Ascending aorta (tissue), 2 donors: ENCODE measurements at places on chromosomes 13 and 19.

DNA sequence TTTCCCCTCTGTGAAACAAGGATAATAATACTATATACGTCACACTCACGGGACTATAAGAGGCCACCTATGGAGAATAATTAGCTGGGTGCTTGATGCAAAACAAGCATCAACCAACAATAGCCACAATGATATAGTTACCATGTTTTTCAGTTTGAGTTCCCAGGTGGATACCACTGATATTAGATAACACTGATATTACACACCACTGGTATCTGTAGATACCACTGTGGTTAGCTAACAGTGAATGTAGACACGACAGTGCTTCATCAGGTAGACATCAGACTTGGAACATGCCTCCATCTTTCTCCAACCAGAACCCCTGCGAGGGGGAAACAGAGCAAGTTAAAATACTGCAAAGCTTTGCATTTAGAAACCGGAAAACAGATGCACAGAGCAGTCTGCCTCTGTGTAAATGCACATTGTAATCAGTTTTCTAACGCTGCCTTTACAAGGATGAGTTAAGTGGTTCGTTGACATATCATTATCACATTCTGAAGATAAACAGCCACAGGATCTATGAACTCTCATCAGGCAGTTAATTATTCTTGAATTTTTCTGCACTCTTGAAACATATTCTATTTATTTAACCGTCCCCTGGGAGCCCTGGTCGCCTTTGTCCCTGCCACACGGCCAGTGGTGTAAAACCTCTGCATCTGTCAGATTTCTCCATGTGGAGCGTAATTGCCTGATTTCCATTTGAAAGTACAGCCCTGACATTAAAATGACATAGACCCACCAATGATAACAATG lies 80.7 kb downstream of the RNASEH2B start:
- DNase-seq = no peak

- no peak for DNase-seq
These were observed 182.0 kb downstream of the DNAJC15 start for GRCh38 chr13:43205416-43205815.

DNA sequence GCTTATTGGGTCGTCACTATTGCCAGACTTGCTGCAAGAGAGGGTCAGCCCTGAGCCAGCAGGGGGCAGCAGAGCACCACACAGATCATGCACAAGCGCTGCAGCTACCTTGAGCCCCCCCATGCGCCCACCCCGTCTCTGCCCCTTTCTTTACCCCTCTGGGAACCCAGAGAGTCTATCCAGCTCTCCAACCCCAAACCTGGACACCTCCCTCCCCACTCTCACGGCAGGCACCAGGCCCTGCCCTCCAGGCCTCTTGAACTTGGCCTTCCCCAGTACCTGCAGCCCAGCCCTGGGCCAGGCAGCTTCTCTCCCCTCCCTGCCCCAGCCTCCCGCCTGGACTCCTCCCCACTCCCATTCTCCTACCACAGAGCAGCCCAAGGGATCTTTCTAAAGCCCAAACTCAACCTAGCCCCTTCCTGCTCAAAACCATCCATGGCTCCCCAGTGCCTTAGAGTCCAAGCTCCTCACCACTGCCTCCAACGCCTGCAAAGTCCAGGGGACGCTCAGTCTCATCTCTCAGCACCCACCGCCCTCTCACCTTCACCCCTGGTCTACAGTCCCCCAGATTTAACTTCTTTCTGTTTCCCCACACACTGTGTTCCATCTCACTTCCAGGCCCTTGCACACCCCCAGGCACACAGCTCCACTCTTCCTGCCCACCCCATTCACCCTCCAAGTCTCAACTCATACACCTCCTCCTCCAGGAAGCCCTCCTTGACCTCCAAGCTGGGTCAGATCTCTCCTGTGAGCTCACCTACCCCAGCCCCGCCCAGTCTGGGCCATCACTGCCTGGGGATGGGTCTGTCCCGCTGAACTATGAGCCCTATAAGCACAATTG lies 9.4 kb upstream of the CEACAM16 start:
- peak; percentile 80 for DNase-seq

- DNase-seq = no peak
These were observed 3.9 kb upstream of the SYCE2 start for GRCh38 chr19:12922959-12923358.

DNA sequence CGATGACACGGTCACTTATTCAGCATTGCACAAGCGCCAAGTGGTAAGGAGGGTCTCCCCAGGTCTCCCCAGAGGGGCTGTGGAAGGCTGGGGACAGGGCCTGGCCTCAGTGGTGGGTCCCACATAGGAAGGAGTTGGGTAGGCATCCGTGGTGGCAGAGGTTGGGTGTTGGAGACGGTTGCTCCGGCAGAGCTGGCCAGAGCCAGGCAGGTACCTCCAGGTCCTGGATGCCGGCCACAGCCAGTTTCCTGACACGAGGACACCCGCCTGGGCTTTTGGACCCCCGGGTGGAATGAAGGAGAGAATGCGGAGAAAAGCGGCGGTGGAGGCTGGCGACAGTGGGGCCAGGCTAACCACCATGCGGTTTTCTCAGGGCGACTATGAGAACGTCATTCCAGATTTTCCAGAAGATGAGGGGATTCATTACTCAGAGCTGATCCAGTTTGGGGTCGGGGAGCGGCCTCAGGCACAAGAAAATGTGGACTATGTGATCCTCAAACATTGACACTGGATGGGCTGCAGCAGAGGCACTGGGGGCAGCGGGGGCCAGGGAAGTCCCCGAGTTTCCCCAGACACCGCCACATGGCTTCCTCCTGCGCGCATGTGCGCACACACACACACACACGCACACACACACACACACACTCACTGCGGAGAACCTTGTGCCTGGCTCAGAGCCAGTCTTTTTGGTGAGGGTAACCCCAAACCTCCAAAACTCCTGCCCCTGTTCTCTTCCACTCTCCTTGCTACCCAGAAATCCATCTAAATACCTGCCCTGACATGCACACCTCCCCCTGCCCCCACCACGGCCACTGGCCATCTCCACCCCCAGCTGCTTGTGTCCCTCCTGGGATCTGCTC lies 1.3 kb upstream of the FFAR1 start:
- DNase-seq = peak; percentile 61

DNA sequence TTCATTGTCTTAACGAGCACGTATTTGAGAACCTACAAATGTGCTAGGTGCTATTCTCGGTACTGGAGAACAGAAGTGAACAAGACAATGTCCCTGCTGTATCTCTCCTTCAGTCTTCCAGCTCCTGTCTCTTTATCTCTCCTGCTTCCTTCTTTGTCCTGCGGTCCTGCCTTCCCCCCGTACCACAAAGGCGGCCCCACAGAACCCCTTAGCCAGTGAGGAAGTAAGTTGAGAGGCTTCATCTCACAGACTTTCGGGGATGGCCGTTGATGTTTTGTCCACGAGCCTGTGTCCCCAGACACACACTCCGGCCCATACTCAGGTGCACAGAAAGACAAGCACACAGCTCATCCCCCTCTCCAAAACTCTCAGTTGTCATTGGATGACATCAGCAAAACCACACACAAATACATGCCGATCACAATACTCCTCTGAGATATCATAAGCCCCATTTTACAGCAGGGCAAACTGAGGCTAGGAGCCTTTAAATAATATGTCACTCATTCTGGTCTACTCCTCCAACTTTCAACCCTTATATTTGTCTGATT lies 507 bp upstream of the SWSAP1 start:
- no peak for DNase-seq

- no peak for DNase-seq
These were observed 3.8 kb upstream of the WDR18 start for GRCh38 chr19:980133-980998.

DNA sequence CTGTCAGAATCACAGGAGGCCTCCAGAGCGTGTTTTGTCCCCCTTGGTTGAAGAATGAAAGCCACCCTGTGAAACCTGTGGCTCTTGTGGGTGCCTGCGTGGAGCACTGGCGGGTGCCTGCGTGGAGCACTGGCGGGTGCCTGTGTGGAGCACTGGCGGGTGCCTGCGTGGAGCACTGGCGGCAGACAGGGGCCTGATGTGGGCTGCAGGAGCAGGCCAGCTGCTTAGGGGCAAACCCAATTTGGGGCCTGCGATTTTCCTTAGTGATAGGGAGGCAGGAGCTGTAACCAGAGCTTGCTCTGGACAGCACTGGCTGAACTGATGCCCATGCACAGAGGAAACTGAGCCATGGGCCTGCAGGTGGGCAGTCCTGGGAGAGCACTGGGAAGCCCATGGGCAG lies 24.3 kb downstream of the ARHGEF7 start:
- DNase-seq = no peak

GRCh38 chr19:50663482-50663790 lies 14.2 kb downstream of the C19orf81 start:
- no peak for DNase-seq

DNA sequence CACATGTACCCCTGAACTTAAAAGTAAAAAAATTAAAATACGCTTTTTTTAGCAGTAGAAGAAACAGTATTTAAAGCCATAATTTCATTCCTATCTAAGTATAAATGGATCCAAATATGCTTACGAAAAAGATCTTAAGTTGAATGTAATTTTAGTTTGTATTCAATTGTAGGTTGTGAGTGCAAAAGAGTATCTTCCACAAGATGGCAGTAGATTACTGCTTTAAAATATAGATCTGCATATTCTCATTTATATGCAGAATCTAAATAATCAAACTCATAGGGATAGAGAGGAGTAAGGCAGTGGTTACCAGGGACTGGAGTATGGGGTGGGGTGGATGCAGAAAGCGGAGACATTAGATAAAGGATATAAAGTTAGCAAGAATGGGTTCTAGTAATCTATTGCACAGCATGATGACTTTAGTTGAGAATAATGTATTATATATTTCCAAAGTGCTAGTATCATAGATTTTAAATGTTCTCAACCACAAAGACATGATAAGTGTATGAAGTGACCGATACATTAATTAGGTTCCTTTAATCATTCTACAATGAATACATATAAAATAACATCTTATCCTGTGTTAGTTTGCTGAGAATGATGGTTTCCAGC lies 14.2 kb downstream of the OR7A17 start:
- DNase-seq = no peak

- no peak for DNase-seq
These were observed 319.3 kb downstream of the RFC3 start for GRCh38 chr13:34137200-34137599.

- no peak for DNase-seq
These were observed 21.2 kb downstream of the SULT2B1 start for GRCh38 chr19:48573163-48573505.

- no peak for DNase-seq
These were observed 485.1 kb downstream of the FOXO1 start for GRCh38 chr13:40181203-40181845.

DNA sequence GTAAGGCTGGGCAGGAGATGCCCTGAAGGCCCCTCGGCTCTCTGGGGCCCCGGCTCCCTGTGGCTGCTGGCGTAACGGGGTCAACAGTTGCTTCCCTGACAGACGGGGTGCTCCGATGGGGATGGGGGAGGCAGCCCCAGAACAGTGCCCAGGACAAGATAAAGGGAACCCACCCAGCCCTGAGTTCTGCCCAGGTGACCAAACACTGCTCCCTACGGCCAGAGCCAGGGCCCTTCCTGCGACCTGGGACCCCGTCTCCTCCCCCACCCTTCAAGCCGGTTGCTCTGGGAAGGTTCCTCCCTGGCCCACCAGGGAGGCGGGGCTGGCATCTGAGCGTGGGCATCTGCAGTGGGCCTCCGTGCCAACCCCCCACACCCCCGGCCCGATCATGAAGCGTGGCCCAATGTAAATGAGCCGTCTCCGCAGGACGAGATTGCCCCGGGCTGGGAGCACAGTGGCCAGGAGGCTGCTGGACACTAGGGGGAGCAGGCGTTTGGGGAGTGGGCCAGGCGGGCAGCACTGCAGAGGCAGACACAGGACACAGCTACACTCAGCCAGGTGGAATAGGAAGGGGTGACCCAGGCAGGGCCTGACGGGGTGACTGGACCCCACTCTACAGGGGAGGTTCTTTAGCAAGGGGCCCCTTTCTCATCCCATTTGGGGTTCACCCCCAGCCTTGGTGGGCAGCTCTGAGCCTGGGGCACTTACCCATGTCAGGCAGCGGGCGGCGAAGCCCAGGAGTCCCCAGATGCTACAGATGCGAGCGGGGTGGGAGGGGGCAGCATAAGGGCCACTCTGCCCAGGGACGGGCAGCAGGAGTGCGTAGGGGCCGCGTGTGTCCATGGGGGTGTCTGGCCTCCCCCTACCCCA lies 1.2 kb upstream of the NKPD1 start:
- no peak for DNase-seq

GRCh38 chr13:97189928-97190327 lies 32.2 kb upstream of the MBNL2 start:
- DNase-seq = no peak

DNA sequence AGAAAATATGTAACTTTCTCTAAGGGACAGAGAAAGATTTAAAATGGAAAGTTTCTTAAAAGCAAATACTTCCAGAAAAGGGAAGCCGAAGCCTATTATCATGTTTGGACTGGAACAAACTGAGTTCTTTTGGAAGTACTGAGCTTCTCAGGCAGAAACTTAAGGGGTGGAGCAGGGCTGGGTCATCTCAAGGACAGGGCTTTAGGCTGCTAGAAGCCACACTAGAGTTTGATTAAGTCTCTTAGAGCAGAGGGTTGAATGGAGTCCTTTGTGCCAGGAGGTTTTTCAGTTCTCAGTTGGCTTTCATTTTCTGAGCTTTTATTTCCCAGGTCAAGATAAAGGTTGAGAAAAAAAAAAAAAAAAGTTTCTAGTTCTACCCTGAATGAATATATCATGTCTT lies 432.7 kb downstream of the SLITRK5 start:
- DNase-seq = no peak

DNA sequence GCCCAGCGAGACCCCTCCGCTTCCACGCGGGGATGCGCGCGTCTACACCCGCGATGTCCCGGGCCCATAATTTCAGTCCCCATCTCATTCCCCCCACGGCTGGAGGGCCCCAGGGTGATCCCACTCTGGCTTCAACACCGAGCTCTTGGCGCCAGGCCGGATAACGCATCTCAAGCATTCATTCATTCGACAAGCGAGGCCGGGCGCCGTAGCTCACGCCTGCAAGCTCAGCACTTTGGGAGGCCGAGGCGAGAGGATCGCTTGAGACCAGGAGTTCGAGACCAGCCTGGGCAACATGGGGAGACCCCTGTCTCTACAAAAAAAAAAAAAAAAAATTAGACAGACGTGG lies 5.9 kb downstream of the ANGPTL6 start:
- DNase-seq = no peak

GRCh38 chr13:67736646-67737420 lies 506.7 kb upstream of the PCDH9 start:
- DNase-seq = no peak

- DNase-seq = no peak
These were observed 274.7 kb downstream of the SUCLA2 start for GRCh38 chr13:47726394-47726793.

- DNase-seq = no peak
These were observed 701.1 kb downstream of the PCDH9 start for GRCh38 chr13:66528944-66529576.

GRCh38 chr19:30235946-30236345 lies 136.2 kb upstream of the ZNF536 start:
- no peak for DNase-seq

DNA sequence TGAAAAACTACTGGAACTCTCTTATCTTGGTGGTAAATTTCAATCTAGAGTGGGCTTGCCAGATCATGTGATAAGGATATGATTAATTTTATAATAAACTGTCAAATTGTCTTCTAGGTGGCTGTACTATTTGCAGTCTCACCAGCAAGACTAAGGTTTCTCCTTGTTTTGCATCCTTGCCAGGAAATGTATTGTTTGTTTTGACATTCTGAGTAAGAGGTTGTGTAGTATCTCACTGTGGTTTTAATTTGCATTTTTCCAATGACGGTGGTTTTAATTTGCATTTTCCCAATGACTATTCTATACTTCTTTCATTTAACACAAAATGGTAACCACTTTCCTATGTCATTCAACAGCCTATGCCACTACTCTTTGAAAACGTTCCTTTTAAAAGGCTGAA lies 2.0 kb downstream of the CAB39L start:
- DNase-seq = no peak
